ENCODE measurements at places on chromosomes 1 and 21.
A peak's percentile ranks its signal among the peaks of the same experiment; 100 is the strongest.

- peak; percentile 93 for DNase-seq
Observed at GRCh38 chr1:21775985-21776562, 6.9 kb downstream of the USP48 start.

GRCh38 chr21:28516991-28517592 lies 475.6 kb downstream of the LTN1 start:
- DNase-seq, result peak; percentile 36

- DNase-seq, result peak; percentile 34
Observed at GRCh38 chr1:53902235-53903138, 8.5 kb downstream of the DIO1 start.

- DNase-seq, result no peak
Observed at GRCh38 chr1:166490437-166490991, 323.7 kb upstream of the FAM78B start.

DNA sequence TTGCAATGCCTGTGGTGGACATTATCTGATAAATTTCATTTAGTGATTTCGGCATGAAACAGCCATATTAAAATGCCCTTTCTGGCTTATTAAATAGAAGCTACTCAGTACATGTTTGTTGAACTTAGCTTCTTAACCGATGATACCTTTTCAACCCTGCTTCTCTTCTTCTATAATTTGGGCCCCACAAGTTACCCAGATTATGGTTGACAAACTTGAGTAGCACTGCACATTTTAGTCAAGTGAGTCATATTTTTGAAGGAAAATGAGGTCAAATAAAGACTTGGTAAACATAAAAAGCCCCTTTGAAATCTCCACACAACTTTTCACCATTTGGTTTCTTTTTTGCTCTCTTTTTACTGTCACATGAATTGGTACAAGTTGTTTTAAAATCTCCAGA lies 33.8 kb downstream of the GIPC2 start:
- peak; percentile 35 for DNase-seq

DNA sequence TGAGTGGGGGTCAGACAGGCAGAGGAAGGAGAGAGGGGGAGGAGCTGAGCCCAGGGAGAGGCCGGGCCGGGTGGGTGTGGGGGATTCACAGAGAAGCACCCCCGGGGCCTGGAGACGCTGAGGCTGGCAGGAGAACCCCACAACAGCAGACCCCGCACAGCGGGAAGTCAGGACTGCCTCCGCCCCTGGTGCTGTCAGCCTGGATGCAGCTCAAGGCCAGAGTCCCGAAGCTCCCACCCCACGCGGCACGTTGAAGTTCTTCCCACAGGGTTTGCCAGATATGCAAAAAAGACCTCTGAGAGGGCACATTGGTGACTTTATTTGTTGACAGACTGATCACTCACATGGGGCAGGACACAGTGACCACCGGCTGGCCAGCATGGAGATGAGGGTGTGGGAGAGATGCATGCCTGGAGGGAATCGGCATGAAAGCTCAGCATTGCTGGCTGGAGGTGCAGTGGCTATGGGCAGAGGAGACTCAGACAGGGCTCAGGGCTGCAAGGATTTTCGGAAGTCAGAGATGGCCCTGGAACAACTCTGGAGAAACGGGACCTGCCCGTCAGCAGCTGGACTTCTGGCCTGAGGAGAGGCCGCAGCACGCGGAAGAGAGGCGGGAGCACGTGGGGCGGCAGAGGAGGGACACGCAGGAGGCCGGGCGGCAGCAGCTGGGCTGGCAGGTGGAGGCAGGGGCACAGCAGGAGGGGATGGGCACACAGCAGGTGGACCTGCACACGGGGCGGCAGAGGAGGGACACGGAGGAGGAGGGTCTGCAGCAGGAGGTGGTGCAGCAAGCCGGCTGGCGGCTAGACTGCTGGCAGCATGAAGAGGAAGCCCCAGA lies 885 bp downstream of the KRTAP10-3 start:
- no peak for DNase-seq

DNA sequence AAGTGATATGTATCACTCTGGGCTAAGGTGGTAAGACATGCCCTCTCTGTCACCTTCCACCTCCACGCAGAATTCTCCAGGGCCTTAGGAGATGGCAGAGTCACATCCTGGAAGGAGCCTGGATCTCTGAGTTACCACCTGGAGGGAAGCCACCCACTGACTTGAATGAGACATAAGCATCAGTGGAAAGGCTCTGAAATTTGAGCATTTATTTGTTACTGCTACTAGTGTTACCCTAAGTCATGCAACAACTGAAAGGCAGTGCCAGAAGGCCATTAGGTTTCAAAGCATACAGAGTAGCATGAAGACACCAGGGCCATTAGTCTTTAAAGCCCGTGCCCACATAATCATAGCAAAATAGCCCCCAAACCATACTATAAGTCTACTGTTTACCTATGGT lies 230.3 kb upstream of the IRF2BP2 start:
- no peak for DNase-seq

DNA sequence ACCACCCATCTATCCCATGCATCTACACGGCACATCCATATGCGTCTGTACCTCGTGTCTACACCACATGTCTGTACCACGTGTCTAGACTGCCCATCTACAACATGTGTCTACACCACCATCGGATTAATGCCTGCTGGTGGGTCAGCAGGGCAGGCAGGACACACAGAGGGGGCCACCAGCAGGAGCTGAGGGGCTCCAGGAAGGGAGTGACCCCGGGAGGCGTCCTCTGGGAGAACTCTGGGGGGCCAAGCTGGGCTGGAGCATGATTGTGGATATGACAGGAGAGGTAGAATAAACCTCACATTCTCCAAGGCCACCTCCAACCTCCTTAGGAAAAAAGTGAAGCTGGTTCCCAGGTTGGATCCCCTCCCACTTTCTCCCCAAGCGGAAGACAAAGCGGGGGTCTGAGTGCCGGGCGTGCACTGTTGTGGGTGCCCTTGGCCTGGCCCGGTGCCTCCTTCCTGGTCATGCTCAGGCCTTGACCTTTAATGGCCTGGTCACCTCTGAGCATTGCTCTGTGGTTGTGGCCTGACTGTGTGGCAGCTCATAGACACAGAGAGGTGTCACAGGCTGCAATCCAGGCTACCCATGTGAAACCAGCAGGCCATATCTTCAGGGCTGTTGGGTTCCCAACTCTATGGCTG lies 881 bp upstream of the ACTRT2 start:
- no peak for DNase-seq

- peak; percentile 75 for DNase-seq
Observed at GRCh38 chr1:47569681-47570470, 132.0 kb downstream of the FOXD2 start.

DNA sequence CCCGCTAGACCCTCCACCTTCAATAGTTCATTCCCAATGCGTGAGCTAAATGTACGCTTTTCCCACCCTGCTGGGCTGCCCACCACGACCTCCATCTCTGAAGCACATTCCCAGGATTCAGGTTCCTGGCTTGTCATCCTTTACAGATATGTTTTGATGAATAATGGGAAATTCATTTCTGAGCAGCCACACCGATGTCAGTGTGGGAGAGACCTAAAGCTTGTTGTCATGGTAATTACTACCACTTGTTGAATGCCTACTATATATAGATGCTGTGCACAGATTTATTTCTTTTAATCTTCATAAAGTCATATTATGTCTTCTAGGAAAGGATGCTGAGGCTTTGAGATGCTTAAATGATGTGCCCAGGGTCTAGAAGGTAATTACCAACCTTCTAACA lies 8.0 kb downstream of the RCSD1 start:
- DNase-seq, result no peak

DNA sequence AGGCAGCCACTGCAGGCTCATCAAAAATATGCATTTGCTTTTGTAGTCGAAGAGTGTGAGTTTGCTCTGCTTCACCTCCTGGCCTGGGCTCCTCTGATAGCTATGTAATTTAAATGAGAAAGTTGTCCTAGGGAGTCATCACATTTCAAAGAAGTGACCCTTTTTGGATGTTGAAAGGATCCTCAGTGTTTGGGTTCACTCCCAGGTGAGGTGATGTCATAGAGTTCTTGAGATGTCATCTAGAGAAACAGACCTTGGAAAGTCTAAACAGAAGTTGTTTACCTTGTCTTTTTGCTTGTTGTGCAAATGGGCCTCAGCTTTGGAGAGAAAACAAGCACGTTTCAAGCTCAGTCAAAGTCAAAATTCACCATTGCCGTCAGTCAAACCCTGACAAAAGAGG lies 92.0 kb upstream of the BARHL2 start:
- peak; percentile 5 for DNase-seq

GRCh38 chr1:160755911-160756848 lies 17.1 kb downstream of the SLAMF7 start:
- no peak for DNase-seq

DNA sequence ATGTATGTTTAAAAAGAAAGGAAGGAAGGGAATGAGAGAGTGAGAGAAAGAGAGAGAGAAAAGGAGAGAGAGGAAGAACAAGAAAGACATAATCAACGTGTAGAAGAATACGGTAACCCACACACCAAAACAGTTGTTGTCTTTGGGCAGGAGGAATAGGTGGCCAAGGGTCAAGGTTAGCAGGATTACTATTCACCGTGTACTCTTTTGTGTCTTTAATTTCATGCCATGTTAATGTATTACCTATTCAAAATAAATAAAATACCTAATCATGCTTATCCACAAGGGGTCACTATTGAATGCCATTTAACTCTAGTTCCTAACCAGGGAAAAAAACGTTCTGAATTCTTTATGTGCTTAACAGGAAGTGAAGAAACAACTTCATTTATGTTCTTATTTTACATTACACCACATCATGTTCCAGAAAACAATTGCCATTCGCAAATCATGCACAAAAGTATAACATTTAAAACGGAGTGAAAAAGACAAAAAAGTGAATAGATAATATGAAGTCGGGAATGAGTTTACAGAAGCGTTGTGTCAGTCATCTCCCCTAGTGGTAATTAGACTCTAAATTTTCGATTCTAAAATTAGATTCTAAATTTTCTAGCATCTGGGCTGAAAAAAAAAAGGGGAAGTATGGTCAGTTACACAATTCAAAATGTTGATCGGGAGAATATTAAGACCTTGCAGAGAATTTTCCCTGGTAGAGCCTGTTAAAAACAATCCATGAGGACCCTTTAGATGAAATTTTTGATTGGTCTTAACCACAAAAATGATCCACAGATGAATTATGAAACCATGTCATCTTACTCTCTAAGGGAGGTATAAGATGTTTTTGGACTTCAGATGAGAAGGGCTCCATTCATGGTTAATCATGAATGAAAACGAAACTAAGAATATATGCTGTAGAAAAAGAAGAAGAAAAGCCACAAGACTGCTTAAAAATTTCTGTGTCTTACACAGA lies 700 bp upstream of the KMO start:
- DNase-seq, result peak; percentile 83

GRCh38 chr21:41745971-41746743 lies 20.7 kb downstream of the RIPK4 start:
- no peak for DNase-seq

GRCh38 chr1:246482805-246483568 lies 24.1 kb downstream of the SMYD3 start:
- DNase-seq, result peak; percentile 93

DNA sequence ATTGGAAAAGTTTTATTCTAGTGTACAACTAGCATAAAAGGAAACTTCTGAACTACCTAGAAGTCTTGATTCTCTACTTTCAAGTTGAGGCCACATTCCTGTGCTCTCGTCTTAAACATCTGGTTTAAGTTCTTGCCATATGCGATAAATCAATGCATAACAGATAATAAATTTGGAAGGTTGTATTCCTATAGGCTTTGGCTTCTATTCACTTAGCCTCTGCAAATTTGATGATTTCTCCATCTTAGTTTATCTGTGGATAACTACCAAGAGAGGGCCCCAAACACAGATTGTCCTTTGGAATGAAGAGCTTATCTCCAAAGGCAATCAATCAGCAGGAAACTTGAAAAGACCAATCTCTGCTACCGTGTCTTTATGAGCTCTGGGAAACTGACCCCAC lies 11.7 kb upstream of the RNF2 start:
- DNase-seq, result no peak

DNA sequence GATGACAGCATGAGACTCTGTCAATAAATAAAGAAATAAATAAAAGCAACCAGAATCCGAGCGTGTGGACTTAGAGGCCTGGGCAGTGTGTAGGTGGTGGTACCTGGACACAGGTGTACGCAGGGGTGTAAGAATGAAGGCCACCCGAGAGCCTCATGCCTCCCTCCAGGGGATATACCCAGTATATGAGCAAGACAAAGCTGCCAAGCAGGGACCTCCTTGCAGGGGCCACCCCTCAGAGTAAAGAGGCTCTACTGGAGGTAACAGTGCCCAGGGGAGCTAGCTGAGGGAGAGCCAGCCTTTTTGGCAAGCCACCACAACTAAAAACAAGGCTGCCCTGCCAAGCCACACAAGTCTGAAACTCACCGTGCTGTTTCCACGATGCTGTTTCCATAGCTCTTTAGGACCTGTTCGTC lies 179.2 kb upstream of the RAB4A start:
- DNase-seq, result no peak

GRCh38 chr1:179806333-179806732 lies 63.2 kb downstream of the FAM163A start:
- no peak for DNase-seq

DNA sequence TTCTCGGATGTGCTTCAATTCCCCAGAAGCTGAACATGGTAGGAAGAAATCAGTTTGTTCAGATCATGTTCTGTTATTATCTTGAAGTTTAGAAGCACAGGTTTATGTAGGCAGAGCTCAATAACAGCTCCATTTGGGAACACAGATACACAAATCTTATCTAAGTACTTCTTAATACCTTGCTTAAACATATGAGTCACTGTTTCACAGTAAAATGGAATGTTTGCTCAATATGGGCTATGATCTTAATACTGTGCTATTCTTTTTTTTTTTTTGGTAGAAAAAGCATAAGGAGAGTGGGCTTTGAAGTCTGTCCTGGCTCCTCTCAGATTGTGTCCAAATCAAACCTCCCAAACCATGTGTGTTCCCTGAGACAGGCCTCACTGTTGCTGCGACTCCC lies 13.4 kb downstream of the PROK1 start:
- DNase-seq, result peak; percentile 94

DNA sequence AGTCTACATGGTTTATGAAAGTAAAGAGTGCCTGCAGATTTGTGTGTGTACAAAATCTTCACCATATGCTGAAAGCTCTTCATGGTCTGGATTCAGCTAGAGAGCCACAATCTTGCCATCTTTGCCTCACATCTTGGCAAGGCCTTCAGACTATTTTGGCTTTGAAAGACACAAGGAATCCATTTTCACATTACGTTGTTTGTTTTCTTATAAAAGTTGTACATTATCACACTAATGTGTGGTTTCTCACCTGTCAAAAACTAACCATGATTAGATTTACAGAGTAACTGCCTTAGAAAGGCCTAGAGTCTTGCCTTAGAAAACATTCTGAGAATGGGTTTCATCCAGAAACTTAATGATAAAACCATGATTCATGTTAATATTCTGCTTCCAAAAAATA lies 494.6 kb downstream of the NEGR1 start:
- DNase-seq, result no peak

DNA sequence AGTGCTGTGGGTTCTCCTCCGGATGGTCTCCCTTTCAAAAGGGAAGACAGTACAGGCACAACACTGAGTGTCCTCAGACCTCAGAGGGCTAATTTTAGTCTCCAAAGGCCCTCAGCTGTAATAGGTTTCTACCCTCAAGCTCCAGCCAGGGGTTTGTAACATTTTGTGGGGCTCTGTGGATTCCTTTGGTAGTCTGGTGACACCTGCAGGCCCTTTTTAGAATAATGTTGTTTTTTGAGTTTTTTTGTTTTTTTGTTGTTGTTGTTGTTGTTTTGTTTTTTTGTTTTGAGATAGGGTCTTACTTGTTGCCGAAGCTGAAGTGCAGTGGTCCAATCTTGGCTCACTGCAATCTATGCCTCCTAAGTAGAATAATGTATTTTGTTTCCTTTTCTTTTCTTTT lies 15.0 kb upstream of the TMEM201 start:
- DNase-seq, result peak; percentile 43
